Activated T-helper 1 cell treated with anti-CD3 and anti-CD28 coated beads, Interleukin-12 subunit alpha, Interleukin-12 subunit beta, Interleukin-2, Interleukin-4 antibody, amounts not matched to agents 30 ng/mL and 10 ng/mL and 1 ng/mL, durations not matched to agents 14 hours and 24 hours and 36 hours (primary cell): ENCODE measurements at places on chromosomes 6 and 20. TPM values are rescaled to one million over a fixed set of nuclear protein-coding genes. Genes with fewer than 3 reads are reported as not detected.

DEFB132 gene
- total RNA-seq, result not detected in 2 replicates

POM121L2 gene
- total RNA-seq, result not detected in 2 replicates

DNA sequence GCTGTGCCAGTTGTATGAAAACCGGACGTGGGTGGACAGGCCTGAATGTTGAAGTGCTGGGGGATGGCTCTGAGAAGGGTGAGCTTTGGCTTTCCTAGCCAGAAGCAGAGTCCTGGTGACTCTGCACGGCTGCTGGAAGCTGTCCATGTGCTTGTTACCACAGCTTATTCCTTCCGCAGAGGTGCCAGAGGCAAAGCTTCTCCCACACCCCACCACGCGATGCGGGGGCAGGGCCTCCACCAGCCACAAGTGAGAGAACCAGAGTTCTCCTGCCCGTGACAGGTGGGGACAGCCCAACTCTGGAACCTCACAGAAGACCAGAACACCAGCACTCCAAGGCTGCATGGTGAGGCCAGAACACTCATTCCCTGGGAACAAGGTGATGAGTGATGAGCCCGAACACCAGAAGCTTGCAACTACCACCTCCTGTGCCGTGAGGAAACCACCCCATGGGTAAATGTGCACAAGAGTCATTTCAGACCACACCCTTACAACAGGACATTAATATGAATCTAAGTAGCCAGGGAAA lies 36.7 kb downstream of the JAG1 start:
- no peak for DNase-seq

DNA sequence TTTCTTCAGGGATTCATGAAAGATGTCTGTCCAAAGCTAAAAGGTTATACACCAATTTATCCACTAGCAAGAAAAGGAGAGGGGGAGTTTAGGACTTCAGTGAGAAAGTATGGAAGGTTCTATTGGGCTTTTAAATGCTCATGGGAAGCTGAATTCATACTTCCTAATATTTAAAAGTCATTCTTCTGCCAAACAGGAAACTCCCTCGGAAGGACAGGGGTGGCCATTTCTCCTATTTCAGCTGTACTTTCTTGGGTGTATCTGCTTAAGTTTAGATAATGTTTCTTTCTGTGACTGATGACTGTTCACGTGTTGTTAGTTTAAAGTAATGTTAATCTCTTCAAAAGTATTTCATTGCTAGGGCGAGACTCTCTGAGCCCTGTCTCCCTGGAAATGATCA lies 80.5 kb upstream of the IFNGR1 start:
- no peak for DNase-seq

CAGE1 gene
- 0.13 and 0.20 TPM in 2 replicates for total RNA-seq

GRCh38 chr6:38477680-38478260 lies 162.0 kb downstream of the BTBD9 start:
- DNase-seq, result no peak

GHRH gene
- total RNA-seq, result not detected in 2 replicates

GRCh38 chr20:50308166-50308512 lies 117.5 kb downstream of the CEBPB start:
- no peak for DNase-seq

GRCh38 chr6:158764926-158765325 lies 54.2 kb downstream of the EZR start:
- no peak for DNase-seq

DNA sequence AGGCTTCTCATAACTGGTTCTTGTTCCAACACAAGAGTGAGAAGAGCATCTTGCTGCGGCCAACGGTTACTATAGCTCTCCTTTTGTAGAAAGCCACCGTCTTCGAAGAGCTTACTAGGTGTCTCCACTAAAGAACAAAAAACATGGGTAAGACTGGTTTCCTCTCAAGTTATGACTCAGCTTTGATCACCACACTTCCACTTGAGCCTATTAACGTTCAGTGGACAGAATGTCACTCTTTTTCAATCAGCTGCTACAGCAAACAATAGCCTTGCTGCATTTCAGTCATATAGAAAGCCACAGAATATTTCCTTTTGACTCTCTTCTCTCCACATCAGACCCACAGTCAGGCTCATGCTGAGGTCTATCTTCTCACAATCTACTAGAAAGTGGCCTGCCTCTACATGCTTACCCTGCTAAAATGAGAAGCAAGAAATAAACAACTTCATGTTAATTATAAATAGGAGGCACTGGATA lies 243.5 kb upstream of the PREP start:
- DNase-seq, result peak; percentile 70

- DNase-seq, result no peak
Observed at GRCh38 chr6:116329156-116329555, 41.6 kb upstream of the DSE start.

DNA sequence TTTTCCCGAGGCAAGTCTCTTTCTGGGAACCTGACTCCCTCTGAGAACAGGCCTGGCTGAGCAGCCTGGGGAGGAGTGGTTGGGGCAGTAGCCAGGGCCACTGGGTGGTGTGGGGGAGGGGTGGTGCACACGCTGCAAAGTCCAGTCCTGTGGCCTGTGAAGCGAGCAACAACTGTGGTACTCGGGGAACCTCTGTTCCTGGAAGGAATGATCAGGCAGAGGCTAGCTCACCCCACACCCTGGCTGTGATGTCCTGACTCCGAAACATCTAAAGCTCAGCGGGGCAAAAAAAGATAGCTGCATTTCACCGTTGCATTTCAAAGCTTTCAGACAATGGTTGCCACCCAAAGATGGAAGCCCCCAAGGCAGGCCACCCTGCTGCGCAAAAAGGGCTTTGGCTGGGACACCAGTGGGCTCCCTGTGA lies 25.5 kb downstream of the PCK1 start:
- no peak for DNase-seq

GRCh38 chr6:97450087-97450486 lies 167.1 kb upstream of the MMS22L start:
- no peak for DNase-seq

OOEP gene
- 1.2 TPM in 1 of 2 replicates, not detected in the other for total RNA-seq

MYLIP gene
- total RNA-seq, result 20.7 and 21.9 TPM in 2 replicates
